ENCODE measurements at places on chromosomes 13 and 19.

DNA sequence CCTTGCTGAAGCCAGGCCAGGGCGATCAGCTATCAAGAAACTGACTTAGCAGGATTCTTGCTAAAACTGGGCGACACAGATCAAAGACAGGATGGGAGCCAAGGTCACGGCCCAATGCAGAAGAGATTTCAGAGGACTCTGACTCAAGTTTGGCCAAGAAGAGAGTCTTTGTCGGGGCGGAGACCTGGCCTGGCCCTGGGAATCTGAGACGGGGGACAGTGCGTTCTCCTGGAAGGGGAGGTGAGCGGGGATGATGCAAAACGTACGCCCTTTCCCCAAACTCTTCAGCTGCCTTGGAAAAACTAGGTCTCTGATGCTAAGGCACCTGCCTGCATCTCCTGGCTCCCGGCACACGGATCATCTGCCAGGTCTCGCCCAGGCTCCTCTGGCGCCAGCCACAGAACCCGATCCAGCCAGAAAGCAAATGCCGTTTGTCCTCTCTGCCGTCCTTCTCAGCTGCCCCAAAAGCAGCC lies 9.8 kb downstream of the MVB12A start:
- H3K36me3 ChIP-seq, result no peaks in the 10 kb centered on the region
- peak overlapping the region; percentile 52 for H3K27ac ChIP-seq
- no peaks in the 10 kb centered on the region for H3K4me1 ChIP-seq
- DNase-seq, result no peak

DNA sequence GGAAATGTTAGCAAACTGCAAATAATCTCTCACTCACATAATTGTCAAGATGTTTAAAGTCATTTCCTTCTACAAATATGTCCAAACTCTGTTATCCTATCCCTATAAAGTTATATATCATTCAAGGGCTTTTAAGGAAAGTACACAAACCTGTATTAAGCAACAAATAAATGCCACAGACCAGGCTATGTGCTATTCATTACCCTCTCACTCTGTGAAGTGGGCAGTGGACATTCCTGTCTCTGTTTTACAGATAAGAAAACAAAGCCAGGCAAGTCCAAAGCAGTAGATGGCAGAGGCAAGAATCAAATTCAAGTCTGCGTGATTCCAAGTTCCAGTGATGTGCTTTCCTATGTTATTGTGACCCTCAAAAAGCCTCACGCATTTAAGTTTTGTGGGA lies 140.6 kb downstream of the LHFPL6 start:
- no peak for DNase-seq
- peak overlapping the region; percentile 43 for H3K27ac ChIP-seq
- no peaks in the 10 kb centered on the region for H3K4me1 ChIP-seq

DNA sequence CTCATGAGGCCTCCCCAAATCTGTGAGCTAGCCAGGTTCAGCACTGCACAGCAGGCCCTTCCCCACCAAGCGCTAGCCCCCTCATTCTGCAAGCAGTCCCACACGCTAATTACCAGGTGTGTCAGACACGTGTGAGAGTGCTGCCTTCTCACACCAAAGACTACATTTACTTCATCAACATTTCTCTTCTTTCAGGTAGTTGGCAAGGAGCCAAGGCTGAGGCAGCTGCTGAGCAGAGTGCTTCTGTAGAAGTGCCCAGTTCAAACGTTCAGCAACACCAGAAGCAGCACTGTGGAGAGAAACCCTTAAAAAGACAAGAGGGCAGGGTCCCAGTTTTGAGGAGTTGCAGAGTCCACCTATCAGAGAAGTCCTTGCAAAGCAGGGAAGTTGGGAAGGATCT lies 6.4 kb downstream of the ZNF773 start:
- no peaks in the 10 kb centered on the region for H3K27me3 ChIP-seq
- no peak overlapping the region for H3K4me3 ChIP-seq
- H3K27ac ChIP-seq, result no peak overlapping the region
- H3K36me3 ChIP-seq, result peaks cover 17% of the 10 kb centered on the region
- DNase-seq, result no peak

DNA sequence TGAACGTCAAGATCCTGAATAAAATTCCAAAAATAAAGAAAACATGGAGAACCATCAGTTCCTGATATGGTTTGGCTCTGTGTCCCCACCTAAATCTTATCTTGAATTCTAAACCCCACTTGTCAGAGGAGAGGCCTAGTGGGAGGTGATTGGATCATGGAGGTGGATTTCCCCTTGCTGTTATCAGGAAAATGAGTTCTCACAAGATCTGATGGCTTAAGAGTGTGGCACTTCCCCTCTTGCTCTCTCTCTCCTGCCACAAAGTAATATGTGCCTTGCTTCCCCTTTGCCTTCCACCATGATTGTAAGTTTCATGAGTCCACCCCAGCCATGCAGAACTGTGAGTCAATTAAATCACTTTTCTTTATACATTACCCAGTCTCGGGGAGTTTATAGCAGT lies 827.4 kb downstream of the GPC5 start:
- no peak for DNase-seq
- no peaks in the 10 kb centered on the region for H3K36me3 ChIP-seq
- H3K27ac ChIP-seq, result no peak overlapping the region
- no peak overlapping the region for H3K4me3 ChIP-seq
- H3K27me3 ChIP-seq, result no peaks in the 10 kb centered on the region

All from breast epithelium (tissue), 4 donors.